ENCODE measurements at places on chromosomes 7 and 10. TPM values are rescaled to one million over a fixed set of nuclear protein-coding genes. Genes with fewer than 3 reads are reported as not detected.

The SLC26A5 gene
- not detected for total RNA-seq

The NUTM2E gene
- not detected for total RNA-seq

The PILRB gene
- 13.4 TPM for total RNA-seq

The WDR86 gene
- total RNA-seq = 0.17 TPM

The TMEM243 gene
- total RNA-seq = 8.8 TPM

The FXYD4 gene
- total RNA-seq = not detected

The SEMA3E gene
- 0.64 TPM for total RNA-seq
